AG09319 (cell line): ENCODE measurements at places on chromosomes 5 and 9.
A peak's percentile ranks its signal among the peaks of the same experiment; 100 is the strongest.

DNA sequence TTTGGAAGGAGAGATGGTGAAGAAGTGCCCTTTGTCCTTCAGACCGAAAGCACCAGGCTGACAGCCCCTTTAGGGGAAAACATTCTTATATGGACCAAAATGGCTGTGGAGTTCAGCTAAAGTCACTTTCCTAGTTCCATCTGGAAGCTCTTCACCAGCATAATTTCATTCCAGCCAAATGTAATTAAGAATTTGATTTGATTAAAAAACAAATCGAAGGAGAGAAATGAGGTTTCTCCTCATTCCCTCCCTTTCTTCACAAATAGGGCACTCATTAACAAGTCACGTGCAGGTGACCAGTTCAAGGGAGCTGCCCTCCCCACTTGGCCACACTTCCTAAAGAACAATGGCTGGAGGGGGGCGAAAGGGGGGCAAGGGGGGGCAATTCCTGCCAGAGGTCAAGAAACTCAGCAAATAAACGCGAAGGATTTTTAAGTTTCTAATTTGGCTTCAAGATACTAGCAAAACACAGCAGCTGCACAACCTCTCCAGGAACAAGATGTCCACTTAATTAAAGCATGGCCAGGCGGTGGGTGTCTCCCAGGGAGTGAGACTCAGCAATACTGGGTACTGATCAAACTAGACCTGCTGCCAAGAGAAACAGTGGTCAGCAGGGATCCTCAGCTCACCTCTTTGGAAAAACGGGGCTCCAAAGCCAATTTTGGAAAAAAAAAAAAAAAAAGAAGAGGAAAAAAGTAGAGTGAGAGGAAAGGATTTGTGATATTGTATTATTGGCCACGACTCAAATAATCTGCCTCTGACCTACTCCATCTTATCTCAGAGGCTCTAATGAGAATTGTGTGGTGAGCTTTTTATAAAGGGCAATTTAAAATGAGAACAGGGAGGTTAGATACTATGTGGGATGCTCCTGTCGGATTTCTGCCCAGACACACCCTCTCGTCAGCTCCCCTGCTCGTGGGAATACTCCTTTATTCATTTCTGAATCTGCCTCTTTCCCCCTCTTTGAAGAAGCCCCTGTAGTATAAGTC, 254.3 kb downstream of the ZSWIM6 start:
- no peak for DNase-seq

GRCh38 chr9:112120030-112120341, 55.1 kb downstream of the SUSD1 start:
- DNase-seq, result no peak

DNA sequence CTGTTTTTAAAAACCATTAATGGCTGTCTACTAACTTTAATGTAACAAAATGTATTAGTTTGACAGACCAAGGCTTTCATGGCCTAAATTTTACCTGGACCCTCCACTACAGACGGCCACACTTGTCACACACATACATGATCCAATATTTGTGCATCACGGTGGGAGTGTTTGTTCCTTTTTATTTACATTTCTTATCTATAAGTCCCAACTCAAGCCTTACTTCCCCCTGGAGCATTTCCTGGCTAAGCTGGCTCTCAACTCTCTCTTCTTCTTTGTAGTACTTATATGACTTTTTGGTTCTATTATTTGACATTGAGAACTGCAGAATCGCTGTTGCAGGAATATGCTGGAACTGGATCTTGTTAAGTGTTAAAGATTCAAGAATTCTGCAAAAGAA, 534.4 kb downstream of the RAB3C start:
- no peak for DNase-seq

- DNase-seq, result no peak
Observed at GRCh38 chr5:149791881-149792280, 61.8 kb downstream of the PPARGC1B start.

DNA sequence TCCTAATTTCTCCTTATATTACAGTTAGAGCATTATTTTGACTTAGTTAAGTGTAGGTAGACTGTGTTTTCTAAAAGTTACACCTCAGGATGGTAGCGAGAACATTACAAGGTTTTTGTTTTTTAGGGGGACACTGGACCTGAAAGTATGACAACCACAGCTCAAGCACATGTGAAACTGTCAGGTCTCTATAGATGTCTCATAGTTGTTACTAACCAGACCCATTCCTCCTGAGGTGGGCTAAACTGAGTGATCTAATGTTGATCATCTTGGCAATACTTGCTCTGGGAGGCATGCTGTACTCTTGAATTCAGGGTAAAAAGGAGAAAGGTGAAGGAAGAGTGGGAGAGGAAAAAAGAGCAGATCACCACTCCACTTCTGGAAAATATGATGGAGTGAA, 196.6 kb upstream of the RASEF start:
- no peak for DNase-seq

- no peak for DNase-seq
Observed at GRCh38 chr9:98150164-98150563, 31.1 kb upstream of the TRIM14 start.

DNA sequence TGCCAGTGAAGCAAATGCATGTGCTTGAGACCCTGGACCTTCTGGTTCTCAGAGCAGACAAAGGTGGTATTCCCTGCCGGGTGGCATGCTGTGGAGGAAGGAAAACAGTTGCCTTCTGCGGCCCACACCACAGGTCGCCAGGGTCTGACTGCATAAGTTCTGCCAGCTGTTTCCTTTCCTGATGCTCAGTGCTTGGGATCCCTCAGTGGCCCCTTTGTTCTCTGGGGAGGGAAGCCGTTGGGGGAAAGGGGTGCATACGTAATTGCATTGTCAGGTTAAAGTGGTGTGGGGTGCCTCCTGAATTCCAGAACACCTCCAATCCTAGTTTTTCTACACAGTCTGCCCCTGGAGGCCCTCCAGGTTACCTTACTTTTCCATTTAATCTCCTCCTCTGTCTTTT, 43.1 kb upstream of the SLC2A8 start:
- DNase-seq, result no peak

DNA sequence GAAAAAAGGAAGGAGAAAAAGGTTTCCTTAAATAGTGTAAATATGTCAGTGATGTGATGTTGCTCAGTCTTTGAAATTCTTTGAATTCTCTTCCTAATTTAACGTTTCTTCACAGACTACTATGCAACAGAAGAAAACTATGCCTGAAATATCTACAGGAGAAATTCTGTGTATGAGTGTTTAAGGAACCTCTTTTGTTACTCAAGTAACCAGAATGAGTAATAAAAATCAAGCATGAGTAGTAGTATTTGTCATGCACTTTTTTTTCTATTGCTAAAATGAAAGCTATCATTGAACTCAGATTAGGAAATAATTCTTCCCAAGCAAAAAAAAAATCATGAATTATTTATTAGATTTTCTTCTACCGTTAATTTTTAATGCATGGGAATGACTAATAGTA, 20.3 kb upstream of the THG1L start:
- DNase-seq, result peak; percentile 15
